ENCODE measurements at places on chromosomes 3 and 15.

- DNase-seq: peak; percentile 36
Measured at GRCh38 chr3:125194849-125195601, 17.5 kb downstream of the SLC12A8 start.

- DNase-seq: no peak
Measured at GRCh38 chr3:127028781-127029657, 46.1 kb downstream of the PLXNA1 start.

DNA sequence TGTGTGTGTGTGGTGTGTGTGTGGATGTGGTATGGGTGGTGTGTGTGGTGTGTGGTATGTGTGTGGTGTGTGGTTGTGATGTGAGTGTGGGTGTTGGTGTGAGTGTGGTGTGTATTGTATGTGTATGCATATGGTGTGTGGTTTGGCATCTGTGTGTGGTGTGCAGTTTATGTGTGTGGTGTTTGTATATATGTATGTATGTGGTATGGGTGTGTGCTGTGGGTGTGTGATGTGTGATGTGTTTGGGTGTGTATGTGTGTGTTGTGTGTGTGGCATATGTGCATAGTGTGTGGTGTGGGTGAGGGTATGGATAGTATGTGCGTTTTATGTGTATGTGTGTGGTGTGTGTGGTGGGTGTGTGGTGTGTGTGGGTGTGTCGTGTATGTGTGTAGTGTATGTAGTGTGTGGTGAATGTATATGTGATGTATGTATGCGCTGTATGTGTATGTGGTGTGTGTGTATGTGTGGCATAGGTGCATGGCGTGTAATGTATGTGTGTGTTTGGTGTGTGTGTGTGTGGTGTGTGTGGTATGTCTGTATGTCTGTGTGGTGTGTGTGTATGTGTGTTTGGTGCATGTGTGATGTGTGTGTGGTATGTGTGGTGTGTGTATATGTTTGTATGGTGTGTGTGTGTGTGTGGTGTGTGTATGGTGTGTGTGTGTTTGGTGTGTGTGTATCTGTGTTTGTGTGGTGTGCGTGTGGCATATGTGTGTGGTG lies 58.0 kb downstream of the EFCAB12 start:
- no peak for DNase-seq

- DNase-seq: no peak
Measured at GRCh38 chr15:30919877-30920550, 16.3 kb downstream of the FAN1 start.

DNA sequence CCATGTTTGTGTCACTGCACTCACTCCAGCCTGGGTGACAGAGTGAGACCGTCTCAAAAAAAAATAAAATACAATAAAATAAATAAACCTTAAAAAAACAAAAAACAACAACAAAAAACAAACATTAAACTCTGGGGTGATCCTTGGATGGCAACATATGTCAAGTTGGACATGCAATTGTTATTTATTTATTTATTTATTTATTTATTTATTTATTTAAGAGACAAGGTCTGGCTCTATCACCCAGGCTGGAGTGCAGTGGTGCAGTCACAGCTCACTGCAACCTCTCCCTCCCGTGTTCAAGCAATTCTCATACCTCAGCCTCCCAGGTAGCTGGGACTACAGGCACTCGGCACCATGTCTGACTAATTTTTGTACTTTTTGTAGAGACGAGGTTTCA lies 275.5 kb downstream of the VPS13C start:
- DNase-seq: no peak

- DNase-seq: peak; percentile 93
Measured at GRCh38 chr15:23690450-23690852, 3.3 kb upstream of the NDN start.

DNA sequence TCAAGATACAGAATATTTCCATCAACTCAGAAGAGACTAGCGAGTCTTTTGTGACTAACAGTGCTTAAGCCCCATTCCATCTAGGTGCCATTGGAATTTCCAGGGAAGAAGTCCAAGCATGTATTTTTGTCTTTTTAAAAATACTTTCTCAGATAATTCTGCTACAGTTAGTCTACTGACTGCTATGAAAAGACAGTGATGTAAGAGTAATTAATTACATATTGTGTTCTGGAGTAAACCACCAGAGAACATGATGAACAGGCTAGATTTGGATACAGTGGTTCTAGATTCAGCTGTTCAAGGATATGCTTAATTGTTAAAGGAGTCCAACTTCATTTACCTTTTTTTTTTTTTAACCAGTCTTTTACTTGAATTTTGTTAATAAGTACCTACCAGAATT lies 34.8 kb upstream of the PAK6 start:
- no peak for DNase-seq

DNA sequence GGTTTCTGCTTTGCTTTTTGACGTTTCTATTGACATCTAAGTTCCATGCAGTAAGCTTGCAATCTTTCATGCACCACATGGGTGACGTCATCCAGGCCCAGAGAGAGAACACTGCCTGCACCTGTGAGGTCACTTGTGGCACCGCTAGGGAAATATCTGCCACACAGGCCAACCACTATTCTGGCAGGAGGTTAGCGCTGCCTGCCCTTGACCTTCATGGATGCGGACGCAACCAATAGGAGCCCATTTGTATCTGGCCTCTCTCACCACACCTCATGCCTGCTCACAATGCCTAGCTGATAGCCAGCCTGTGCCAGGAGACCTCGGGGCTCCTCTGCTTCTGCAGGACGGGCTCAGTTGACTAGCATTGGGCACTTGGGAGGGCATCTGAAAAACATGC lies 55.8 kb upstream of the PRR23E start:
- DNase-seq: no peak

- no peak for DNase-seq
Measured at GRCh38 chr3:72784226-72784625, 64.0 kb downstream of the SHQ1 start.

- DNase-seq: no peak
Measured at GRCh38 chr3:79809106-79809505, 41.3 kb upstream of the ROBO1 start.

- no peak for DNase-seq
Measured at GRCh38 chr15:76347482-76348055, 11.0 kb downstream of the ISL2 start.

DNA sequence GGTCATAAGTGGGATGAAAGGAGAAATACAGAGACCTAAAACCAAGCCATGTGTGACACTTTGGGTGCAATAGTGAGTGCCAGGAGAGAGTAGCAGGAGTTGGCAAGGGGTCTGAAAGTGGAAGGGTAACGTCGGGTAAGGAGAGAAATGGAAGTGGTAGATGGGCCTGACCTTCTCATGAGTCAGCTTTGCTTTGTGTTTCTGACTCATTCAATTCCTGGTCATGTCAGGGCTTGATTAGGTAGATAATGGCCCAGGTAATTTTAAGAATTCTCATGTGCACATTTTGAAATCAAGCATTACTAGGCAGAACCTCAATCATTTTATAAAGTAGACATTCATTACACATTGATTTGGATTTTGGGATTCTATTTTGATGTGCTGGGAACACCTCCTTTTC lies 262.5 kb downstream of the SOX2 start:
- no peak for DNase-seq

GRCh38 chr15:90000186-90001001 lies 730 bp upstream of the ZNF710 start:
- no peak for DNase-seq

GRCh38 chr3:40975711-40976121 lies 223.6 kb upstream of the CTNNB1 start:
- DNase-seq: peak; percentile 78

DNA sequence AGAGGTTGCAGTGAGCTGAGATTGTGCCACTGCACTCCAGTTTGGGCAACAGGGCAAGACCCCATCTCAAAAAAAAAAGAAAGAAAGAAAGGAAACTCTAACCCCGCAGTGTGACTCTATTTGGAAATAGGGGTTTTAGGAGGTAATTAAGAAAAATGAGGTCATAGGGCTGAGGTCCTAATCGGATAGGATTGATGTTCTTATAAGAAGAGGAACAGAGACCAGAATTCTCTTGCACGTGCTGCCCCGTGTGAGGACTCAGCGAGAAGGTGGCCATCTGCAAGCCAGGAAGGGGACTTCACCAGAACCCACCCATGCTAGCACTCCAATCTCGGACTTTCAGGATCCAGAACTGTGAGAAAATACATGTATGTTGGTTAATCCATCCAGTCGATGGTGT lies 25.8 kb downstream of the KLHL6 start:
- no peak for DNase-seq

DNA sequence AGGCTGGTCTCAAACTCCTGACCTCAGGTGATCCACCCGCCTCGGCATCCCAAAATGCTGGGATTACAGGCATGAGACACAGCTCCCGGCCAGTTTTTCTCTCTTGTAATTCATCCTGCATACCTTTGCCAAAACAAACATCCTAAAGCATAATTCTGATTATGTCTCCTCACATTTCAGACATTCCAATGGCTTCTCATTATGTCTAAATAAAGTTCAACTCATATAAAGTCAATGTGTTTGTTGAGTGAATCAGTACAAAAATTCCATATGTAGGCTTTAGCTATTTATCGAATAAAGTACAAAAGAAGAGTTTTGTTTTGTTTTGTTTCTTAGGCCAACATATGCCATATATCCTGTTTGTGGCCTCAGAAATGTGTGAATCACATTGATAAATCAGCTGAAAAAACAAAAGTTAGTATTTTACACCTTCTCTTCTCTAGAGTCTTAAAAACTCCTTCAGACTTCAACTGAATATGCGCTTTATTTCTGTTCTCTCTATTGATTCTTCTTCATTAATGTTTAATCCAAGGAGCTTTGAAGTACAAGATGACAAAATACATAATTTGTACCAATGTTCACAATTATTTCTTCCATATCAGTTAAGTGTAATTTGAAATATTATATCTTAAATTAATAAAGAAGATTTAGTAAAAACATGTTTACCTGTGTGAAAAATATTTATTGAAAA lies 165.8 kb downstream of the MECOM start:
- DNase-seq: peak; percentile 73

DNA sequence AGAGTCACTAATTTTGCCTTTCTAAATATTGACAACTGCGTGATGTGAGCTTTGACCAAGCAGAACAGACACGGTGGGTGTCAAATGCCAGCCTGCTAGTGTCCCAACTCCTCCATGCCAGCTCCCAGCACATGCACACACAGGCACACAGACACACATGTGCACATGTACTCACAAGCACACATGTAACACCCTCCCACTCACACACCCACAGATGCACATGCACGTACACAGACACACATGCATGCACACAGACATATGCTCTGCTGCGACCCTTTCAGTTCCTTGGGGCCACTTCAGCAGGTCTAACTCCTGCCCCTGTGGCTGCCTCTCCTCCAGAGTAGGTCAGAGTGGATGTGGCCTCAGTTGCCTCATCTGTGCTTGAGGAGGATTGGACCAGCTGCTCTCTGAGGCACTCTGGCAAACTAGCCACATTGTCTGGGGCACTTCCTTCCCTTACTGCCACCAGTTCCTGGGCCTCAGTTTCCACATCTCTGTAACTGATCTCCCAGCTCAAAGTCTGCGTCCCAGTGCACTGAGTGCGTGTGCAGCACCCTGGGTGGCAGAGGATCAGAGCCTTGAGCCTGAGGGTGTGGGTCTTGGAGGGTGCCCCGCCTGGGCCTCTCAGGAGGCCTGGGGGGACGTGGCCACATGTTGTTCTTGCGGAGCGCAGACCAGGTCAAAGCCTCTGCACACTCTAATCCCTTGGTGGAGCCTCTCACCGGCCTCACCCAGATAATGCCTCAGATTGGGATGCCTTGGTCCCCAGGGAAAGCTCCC lies 55.0 kb upstream of the PRR23E start:
- no peak for DNase-seq

DNA sequence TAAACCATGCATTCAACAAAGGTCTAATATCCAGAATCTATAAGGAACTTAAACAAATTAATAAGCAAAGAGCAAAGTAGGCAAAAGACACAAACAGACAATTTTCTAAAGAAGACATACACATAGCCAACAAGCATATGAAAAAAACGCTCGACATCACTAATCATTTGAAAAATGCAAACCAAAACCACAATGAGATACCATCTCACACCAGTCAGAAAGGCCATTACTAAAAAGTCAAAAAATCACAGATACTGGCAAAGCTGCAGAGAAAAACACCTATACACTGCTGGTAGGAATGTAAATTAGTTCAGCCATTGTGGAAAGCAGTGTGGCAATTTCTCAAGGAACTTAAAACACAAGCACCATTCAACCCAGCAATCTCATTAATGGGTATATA lies 53.8 kb downstream of the FSIP1 start:
- no peak for DNase-seq

- DNase-seq: no peak
Measured at GRCh38 chr15:32676169-32676568, 34.7 kb downstream of the SCG5 start.

DNA sequence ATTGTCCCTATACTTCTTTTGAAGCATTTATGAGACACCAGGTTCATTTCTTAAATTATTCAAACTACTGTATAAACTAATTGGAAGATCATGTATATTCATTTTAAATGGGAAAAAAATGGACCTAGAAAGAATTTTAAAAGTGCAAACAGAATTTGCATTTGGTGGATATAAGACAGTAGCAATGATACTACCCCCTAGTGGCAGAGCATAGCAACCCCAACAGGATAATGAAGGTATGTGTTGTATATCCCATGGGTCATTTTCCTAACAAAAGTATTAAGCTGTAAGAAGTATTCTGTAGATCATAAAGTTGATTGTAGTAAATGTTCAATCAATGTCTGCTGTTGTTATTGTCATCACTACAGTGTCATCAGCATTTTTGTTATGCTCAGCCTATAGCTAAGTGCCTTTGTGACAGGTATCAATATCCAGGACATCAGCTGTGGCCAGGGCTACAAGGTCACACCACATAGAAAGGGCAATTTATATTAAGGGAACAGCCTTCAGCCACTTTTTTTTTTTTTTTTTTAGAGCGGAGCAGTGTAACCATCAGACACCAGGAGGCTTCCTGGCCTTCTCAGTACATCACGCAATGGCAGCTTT lies 175.8 kb downstream of the FOXB1 start:
- DNase-seq: peak; percentile 76

DNA sequence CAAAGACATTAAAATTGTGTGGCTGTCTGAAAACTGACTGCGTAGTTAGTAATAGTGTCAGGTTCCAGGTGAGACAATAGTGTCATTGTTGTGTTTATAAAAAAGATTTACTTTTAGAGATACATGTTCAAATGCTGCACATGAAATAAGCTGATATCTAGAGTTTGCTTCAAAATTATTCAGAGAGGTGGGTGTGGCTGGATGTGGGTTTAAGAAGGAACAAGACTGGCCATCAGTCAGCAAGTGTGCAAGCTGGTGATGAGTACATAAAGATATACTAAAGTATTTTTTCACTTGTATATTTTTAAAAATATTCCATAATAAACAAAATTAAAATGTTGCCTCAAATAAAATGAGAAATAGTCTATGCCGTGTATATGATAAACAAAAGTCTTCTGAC lies 190.6 kb downstream of the ARRDC4 start:
- DNase-seq: no peak

GRCh38 chr3:109944836-109945235 lies 607.5 kb upstream of the DPPA4 start:
- no peak for DNase-seq

All from fibroblast of pulmonary artery (primary cell).